Motor neuron (in vitro differentiated cells): ENCODE measurements at places on chromosomes 3 and 15. TPM values are rescaled to one million over a fixed set of nuclear protein-coding genes. Genes with fewer than 3 reads are reported as not detected.

- ATAC-seq: no peak
Measured at GRCh38 chr3:116253511-116253910, 191.8 kb downstream of the LSAMP start.

DNA sequence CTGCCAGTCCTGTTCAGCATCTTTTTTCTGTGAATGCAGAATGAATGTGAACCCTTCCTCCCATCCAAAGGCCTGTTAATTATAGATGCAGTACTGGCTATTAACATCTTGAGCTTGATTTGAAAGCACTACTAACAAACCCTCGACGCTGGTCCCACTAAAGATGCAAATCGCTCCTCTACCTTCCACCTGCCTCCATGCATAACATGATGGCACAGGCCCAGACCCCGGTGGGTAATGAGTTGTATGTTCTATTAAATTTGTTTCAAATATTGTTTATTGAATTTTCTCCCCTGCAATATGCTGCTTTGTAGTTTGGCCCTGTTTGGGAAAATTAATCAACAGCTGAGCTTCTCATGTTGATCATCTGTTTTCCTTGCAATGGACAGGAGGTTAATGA, 69.3 kb downstream of the RAB11A start:
- ATAC-seq: no peak

- peak; percentile 89 for ATAC-seq
Measured at GRCh38 chr3:11392014-11392859, 120.0 kb downstream of the ATG7 start.

CYP1A2 gene
- not detected in 2 replicates for total RNA-seq

DNA sequence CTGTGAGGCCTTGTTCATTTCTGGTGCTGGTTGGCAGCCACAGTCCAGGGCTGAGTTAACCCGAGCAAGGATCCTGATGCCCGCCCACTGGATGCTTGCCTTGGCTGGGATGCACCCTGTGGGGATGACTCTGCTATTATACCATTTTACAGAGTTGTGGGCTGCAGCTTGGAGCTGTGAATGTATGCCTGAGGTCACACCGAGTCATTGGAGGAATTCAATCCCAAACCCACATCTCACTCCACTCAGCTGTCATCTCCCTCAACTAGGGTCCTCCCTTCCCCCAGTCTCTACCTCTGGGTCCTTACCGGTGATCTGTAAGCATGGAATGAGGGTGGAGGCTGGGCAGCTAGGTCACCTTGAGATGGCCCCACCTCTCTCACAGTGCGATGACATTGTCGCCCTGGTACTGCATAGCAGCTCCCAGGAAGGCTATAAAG, 22.1 kb downstream of the MAPKAPK3 start:
- ATAC-seq: no peak

GRCh38 chr15:98773616-98774015, 125.3 kb downstream of the IGF1R start:
- no peak for ATAC-seq

GRCh38 chr3:128607710-128608048, 42.9 kb downstream of the RPN1 start:
- no peak for ATAC-seq

- no peak for ATAC-seq
Measured at GRCh38 chr15:97944724-97945123, 15.8 kb upstream of the ARRDC4 start.

ARL14 gene
- 0.21 TPM in 1 of 2 replicates, not detected in the other for total RNA-seq

DNA sequence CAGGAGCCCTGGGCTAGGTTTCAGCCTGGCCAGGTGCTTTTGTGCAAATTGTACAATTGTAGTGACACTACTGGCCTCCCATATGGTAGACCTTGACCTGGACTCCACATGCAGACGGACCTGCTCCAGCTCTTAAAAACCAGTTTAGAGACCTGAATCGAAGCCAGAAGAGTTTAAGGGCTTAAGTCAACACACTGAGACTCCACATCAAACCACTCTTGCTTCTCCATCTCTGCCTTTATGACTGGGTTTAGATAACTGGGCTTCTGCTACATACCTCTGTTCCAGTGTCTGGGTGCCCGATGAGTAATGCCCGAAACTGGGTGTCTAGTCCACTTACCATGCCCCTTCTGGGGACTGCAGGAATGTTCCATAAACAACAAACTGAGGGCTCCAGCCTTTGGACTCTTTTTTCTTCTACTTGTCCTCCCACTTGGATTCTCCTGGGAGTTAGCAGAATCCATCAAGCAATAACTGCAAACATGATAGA, 32.8 kb downstream of the TMEM212 start:
- ATAC-seq: no peak

- no peak for ATAC-seq
Measured at GRCh38 chr15:80559320-80559693, 135.8 kb upstream of the ABHD17C start.

- ATAC-seq: peak; percentile 5
Measured at GRCh38 chr3:161072751-161073150, 32.4 kb downstream of the B3GALNT1 start.

DNA sequence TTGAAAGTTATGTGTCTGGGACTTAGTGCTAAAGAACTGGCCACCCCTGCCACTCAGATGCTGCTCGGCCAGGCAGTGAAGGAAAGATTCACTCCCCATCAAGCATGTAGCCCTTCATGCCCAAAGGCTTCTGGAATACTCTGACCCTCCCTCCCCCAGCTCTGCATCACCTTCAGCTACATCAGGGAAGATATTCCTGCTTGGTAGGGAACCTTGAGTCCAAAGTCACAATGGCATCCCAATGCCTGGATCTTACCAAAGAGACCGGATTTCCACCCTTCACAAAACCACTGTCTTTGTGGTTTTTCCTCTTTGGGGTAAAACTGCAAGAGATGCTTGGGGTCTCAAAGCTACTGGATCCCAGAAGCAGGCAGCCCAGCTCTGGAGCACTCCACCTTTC, 18.2 kb upstream of the BCL2A1 start:
- ATAC-seq: no peak

GRK7 gene
- 0.05 and 0.13 TPM in 2 replicates for total RNA-seq

- ATAC-seq: no peak
Measured at GRCh38 chr15:55710286-55710685, 32.7 kb downstream of the PRTG start.
